ENCODE measurements at places on chromosomes 11 and 22. TPM values are rescaled to one million over a fixed set of nuclear protein-coding genes. Genes with fewer than 3 reads are reported as not detected.

Gene GAB4
- total RNA-seq = not detected

Gene RASGRP2
- total RNA-seq = 77.3 TPM

Gene TSPAN32
- total RNA-seq = 20.5 TPM

Gene DGCR6
- total RNA-seq = 1.1 TPM

Gene HTR3A
- not detected for total RNA-seq

Gene PNPLA5
- not detected for total RNA-seq

Gene MPZL2
- total RNA-seq = 3.2 TPM

Gene SSH3
- total RNA-seq = 10.7 TPM

Gene FGF4
- not detected for total RNA-seq

Gene SUSD2
- total RNA-seq = 0.52 TPM

Gene NUDT22
- total RNA-seq = 83.8 TPM

Gene BBOX1
- total RNA-seq = not detected

Gene PITPNB
- 83.4 TPM for total RNA-seq

Gene PARVG
- total RNA-seq = 125 TPM

Gene RIMBP3B
- 0.09 TPM for total RNA-seq

Gene POTEH
- total RNA-seq = not detected

Gene TTC36
- 0.66 TPM for total RNA-seq

Gene PAX6
- not detected for total RNA-seq

Data from activated CD8-positive, alpha-beta memory T cell treated with anti-CD3 and anti-CD28 coated beads, Interleukin-2, amount 10 ng/mL, durations not matched to agents 7 days and 5 days (primary cell).